ENCODE measurements at places on chromosomes 2 and 18. TPM values are rescaled to one million over a fixed set of nuclear protein-coding genes. Genes with fewer than 3 reads are reported as not detected.

GRCh38 chr18:58024139-58024538 lies 19.9 kb upstream of the NEDD4L start:
- DNase-seq: no peak

GRCh38 chr2:103823847-103824246 lies 1030.1 kb upstream of the POU3F3 start:
- DNase-seq: no peak

- DNase-seq: no peak
Observed at GRCh38 chr2:237593036-237593435, 2.5 kb upstream of the RAB17 start.

DNA sequence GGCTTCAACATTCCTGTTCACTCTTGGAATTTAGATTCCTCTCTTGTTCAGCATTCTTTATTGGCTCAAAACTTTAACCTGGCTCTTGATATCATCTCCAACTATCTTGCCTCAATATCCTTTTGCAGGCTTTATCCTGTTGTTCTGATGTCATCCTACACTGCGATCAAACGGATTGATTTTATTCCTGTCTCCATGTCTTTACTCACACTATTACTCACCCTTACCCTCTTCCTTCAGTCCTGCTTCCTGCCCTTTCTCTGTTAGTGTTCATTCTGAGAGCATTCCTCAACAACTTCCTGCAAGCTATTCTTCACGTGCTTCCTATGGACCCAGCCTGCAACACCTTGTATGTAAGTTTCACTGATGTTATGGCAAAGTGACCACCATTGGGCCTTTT lies 264.7 kb downstream of the RNF152 start:
- DNase-seq: peak; percentile 55

DNA sequence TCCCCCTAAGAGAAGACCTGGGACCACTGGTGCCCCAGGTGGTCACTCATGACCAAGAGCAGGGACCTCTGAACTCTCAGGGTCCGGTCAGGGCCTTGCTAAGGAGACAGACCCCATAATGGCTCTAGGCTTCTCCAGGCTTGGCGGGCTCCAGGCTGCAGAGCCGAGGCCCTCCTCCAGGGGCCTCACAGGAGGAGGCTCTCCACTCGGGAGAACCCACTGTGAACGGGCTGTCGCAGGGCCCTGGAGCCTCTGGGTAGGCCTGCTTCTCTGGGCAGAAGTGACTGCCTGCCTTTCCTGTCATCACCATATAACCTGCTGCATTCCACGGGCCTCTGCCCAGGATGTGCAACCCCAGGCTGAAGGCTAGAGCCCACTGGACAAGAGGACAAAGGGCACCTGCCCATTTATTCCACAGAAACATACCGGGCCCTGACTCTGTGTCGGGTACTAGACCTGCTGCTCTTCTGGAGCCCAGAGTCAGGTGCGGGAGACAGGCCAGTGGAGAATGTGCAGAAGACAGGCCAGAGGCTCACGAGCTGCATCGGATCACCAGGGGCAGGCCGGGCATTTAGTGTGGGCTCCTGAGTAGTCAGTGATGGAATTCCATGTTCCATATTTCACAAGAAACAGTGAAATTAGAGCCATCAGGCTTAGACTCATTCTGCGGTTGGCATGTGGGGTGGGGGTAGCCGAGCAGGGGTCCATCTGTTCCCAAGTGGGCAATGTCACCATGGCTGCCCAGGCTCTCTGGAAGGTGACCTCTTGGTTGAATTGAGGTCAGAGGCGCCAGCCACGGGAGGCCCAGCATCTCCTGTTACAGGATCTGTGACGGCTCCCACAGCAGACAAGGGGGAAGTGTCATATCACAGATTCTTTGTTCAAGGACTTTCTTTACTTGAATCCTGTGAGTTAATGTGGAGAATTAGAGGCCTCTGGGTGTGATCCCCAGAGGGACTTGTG lies 220.8 kb downstream of the SH3RF3 start:
- DNase-seq: no peak

KIF1A gene
- under 0.01 TPM for total RNA-seq

GAREM2 gene
- 0.28 TPM for total RNA-seq

CPSF3 gene
- total RNA-seq: 72.8 TPM

Measured in IMR-90 (cell line).